Activated CD8-positive, alpha-beta T cell treated with anti-CD3 and anti-CD28 coated beads for 36 hours (primary cell): ENCODE measurements at places on chromosomes 12 and 14. TPM values are rescaled to one million over a fixed set of nuclear protein-coding genes. Genes with fewer than 3 reads are reported as not detected.

DNA sequence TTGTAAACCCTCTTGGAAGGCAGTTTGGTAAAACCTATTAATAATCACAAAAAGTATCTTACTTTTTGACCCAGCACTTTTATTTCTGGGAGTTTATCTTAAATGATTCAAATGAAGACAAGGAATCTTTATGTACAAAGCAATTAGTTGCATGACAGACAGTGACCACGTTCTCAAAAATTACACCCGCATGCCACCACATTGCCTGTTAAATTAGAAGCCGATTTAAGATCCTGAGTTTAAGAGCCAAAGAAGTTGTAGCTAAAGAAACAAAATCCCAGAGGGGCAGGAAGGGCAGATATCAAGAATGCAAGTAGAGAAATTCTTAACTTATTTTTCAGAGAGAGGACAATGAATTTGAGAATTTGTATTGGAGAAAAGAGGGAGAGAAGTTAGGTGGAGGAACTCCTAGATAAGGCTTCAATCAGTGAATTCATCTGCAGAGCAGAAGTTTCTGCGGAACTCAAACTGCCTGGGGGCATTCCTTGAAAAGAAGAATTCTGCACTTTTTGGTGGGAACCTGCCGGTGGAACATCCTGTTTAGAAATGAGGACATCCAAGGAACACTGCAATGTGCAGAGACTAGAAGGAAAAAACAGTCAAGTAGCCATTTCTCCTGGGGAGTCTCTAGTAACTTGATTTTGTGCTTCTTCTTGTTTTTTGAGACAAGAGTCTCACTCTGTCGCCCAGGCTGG is 1.1 kb upstream of the RIOX1 start:
- peak overlapping the region; percentile 51 for H3K4me3 ChIP-seq
- H3K27ac ChIP-seq = no peak overlapping the region

DNA sequence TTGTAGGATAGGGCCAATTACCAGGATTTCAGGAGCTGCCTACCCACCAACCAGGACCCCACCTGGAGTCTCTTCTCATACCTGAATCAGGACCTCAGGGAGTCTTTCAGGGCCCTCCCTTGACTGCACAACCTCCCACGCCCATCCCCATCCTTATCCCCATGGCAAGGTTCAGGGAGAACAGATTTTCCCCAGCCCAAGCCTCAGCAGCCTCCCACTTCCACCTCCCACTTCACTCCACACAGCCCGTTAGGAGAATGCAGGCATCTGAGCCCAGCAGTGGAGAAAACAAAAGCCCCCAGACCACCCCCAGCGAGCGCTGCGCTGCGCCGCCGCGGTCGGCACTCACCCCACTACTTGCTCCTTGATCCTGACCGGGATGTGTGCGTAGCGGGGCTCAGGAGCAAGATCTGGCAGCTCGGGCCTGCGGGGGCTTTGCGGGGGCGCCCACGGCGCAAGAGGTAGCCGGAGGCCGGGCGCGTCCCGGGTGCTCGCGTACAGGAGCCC is 1.4 kb downstream of the B4GALNT1 start:
- no peaks in the 10 kb centered on the region for H3K36me3 ChIP-seq
- H3K4me1 ChIP-seq = peaks cover 18% of the 10 kb centered on the region
- peaks cover 65% of the 10 kb centered on the region for H3K27me3 ChIP-seq
- H3K4me3 ChIP-seq = peak overlapping the region; percentile 41
- H3K27ac ChIP-seq = no peak overlapping the region

DNA sequence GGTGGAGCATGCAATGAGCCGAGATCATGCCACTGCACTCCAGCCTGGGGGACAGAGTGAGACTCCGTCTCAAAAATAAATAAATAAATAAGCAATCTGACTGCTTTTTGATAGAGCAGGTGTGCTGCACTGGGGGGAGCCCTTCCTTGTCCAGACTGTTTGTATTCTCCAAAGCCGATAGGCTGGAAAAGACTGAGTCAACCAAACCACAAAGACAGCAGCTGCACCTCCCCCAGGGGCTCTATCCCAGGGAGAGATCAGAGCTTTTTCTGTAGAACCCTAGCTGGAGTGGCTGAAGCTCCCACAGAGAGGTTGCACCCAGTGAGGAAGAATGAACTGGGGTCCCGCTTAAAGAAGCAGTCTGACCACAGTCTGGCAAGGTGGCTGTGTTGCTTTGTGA is 45.8 kb upstream of the LALBA start:
- H3K27ac ChIP-seq = no peak overlapping the region
- H3K27me3 ChIP-seq = peaks cover 21% of the 10 kb centered on the region
- H3K4me3 ChIP-seq = no peak overlapping the region
- no peaks in the 10 kb centered on the region for H3K4me1 ChIP-seq

DNA sequence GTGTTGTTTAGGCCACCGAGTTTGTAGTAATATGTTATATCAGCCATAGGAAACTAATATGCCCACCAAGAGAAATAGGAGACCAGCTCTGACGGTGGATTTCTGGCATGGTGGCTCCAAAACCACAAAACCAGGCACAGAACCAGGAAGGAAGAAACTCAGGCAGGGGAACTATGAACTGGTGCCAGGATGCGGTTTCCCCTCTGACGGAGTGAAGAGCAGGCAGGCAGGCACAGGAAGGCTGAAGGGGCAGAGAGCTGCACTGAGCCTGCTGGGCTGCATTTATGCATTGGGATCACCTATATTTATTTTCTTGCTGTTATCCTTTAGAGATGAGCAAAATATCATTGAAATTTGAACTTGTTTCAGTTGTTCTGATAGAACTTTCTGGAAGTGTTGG is 479.4 kb downstream of the VRK1 start:
- no peak overlapping the region for H3K27ac ChIP-seq
- H3K27me3 ChIP-seq = peaks cover 3% of the 10 kb centered on the region
- no peaks in the 10 kb centered on the region for H3K36me3 ChIP-seq
- no peak overlapping the region for H3K4me3 ChIP-seq

GRCh38 chr12:132228476-132229192 is 84.4 kb downstream of the NOC4L start:
- no peak overlapping the region for H3K27ac ChIP-seq
- H3K27me3 ChIP-seq = peaks cover 13% of the 10 kb centered on the region
- H3K36me3 ChIP-seq = no peaks in the 10 kb centered on the region
- no peaks in the 10 kb centered on the region for H3K4me1 ChIP-seq
- no peak overlapping the region for H3K4me3 ChIP-seq

DNA sequence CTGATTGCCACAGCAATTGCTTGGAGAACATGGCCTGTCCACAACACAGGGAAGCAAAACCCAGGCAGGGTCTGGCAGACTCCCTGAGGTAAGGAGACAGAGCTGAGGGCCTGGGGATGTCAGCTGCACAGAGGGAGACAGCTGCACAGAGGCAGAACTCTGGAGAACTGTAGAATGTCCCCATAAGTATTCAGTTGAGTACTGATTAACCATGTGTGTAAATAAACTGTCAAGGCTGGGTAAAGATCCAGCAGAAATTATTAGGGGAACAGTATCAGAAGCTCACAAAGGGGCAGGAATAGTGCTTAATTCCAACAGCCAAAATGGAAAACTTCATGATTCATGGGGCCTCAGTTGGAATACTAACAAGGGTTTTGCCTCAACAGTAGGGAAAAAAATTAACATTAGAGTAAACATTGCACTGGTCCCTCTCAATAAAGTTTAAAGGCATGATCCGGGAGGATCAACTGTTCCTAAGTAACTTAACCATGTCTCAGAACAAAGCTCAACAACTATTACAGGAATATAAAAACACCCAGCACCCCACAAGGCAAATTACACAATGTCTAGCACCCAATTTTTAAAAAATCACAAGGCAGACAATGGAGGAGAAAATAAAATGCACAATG is 201.3 kb upstream of the RASSF8 start:
- H3K27me3 ChIP-seq = no peaks in the 10 kb centered on the region
- no peak overlapping the region for H3K27ac ChIP-seq
- H3K4me1 ChIP-seq = no peaks in the 10 kb centered on the region
- H3K4me3 ChIP-seq = no peak overlapping the region

DNA sequence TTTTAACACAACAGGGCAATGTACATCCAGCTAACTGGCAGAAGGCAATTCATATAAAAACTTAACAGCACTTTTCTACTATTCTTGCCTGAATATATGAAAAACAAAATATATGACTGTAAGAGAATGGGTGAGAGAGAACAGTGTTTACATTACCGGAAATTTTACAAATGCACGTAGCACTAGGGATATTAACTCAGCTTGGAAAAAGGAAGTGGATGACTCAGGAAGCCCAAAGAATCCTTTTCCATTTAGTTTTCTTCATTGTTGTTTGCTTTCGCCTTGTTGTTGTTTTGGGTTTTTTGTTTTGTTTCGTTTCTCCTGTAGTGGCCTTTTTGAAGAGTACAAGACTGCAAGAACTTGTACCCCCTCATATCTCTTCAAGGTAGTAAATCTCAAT is 295.5 kb downstream of the EGLN3 start:
- no peak overlapping the region for H3K27ac ChIP-seq
- H3K27me3 ChIP-seq = no peaks in the 10 kb centered on the region
- H3K4me1 ChIP-seq = no peaks in the 10 kb centered on the region
- no peak for DNase-seq

DNA sequence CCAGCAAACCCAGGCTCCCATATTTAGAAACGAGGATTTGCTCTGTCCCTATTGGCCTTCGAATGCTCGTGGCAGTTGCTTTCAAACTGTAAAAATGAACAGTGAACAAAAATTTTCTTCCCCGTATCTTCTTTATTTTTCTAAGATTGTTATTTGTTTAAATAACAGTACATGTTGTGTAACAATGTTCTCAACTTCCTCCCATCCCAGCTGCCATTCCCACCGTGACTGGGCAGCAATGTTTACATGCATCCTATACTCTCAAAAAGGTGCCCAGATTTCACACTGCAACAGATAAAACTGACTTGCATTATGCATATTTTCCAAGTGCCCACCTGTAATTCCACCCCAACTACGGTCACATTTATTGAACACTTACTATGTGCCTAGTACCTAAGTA is 12.8 kb downstream of the VCPKMT start:
- no peak for DNase-seq
- H3K27me3 ChIP-seq = no peaks in the 10 kb centered on the region
- peak overlapping the region; percentile 68 for H3K4me3 ChIP-seq
- peak overlapping the region; percentile 88 for H3K27ac ChIP-seq

DNA sequence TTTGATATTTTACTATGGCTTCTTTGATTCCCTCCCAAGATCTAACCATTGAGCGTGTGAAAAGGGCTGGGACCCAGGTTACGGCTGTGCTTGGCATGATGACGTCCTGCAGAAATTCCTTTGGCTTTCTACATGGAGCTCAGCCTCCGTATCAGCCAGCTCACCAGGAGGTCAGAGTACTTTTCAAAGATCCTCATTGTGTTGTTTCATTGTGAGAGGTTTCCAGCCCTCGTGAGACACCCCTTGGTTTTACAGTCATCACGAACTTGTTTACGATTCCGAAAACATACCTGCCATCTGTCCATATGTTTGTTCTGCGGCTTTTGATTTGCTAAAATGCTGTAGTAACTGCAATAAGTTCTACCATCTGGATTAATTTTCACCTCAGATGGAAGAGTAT is 453.1 kb downstream of the TMEM121 start:
- no peak overlapping the region for H3K4me3 ChIP-seq
- peaks cover 42% of the 10 kb centered on the region for H3K4me1 ChIP-seq
- no peak for DNase-seq
- peaks cover 4% of the 10 kb centered on the region for H3K36me3 ChIP-seq
- H3K27ac ChIP-seq = no peak overlapping the region

DNA sequence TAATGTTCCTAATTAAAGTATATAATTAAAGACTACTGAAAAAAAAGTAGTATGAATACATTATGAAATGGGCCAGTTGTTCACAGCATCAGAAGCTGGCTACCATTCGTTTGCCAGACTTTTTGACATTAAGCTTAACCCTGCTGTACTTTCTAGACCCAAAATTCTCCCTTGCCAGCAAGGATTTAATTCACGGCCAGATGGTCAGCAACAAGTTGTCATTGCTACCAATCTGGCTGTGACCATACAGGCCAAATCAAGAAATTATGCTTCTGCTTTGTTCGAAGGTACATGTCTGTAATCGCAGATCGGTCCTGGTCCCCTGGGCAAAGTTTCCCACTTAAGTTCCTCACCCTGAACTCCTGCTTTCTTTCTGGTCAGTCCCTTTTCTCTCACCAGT is 217.7 kb upstream of the ATXN7L3B start:
- no peaks in the 10 kb centered on the region for H3K36me3 ChIP-seq
- no peak overlapping the region for H3K4me3 ChIP-seq
- H3K27ac ChIP-seq = no peak overlapping the region
- no peak for DNase-seq
- H3K4me1 ChIP-seq = no peaks in the 10 kb centered on the region
- no peaks in the 10 kb centered on the region for H3K27me3 ChIP-seq

DNA sequence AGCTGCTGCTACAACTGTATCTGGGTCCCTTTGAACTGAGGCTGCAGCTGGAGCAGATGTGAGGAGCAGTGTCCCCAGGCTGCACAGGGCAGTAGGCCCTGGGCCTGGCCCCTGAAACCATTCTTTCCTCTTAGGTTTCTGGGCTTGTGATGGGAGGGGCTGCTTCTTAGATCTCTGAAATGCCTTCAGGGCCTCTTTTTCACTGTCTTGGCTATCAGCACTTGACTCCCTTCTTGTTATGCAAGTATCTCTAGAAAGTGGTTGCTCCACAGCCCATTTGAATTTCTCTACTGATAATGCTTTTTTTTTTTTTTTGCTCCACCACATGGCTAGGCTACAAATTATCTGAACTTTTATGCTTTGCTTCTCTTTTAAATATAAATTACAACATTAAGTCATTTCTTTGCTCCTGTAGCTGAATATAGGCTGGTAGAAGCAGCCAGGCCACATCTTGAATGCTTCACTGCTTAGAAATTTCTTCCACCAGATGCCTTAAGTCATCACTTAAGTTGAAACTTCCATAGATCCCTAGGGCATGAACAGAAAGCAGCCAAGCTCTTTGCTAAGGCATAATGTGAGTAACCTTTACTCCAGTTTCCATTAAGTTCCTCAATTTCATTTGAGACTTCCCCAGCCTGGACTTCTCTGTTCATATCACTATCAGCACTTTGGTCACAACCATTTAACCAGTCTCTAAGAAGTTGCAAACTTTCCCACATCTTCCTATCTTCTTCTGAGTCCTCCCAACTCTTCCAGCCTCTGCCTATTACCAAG is 41.1 kb downstream of the ACSM4 start:
- H3K4me3 ChIP-seq = no peak overlapping the region
- peaks cover 16% of the 10 kb centered on the region for H3K4me1 ChIP-seq
- H3K27ac ChIP-seq = no peak overlapping the region
- H3K27me3 ChIP-seq = no peaks in the 10 kb centered on the region

DNA sequence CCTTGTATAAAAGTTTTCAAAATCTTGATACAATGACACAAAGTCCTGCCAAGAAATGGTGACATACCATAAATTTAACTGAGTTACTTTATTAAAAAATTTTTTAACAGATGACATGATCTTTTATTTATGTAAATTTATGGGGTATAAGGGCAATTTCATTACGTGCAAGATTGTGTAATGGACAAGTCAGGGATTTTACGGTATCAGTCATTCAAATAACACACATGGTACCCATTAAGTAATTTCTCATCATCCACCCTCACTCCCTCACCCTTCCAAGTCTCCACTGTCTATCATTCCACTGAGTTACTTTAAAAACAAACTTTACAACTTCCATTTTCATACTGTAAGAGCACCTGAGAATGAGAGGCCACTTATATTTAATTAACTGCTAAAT is 37.4 kb downstream of the SPTLC2 start:
- no peak overlapping the region for H3K4me3 ChIP-seq
- no peak for DNase-seq
- no peaks in the 10 kb centered on the region for H3K27me3 ChIP-seq
- peaks cover 20% of the 10 kb centered on the region for H3K4me1 ChIP-seq
- H3K36me3 ChIP-seq = peaks cover 19% of the 10 kb centered on the region
- H3K27ac ChIP-seq = no peak overlapping the region

CEBPE gene
- total RNA-seq = 0.34 TPM

GPX2 gene
- total RNA-seq = not detected

NID2 gene
- not detected for total RNA-seq

SRRM4 gene
- total RNA-seq = not detected
